NCI-H1694 (cell line): ENCODE measurements at places on chromosomes 6 and 20.
A peak's percentile ranks its signal among the peaks of the same experiment; 100 is the strongest.

- DNase-seq: no peak
These were observed 139.0 kb upstream of the JAG1 start for GRCh38 chr20:10812759-10813327.

DNA sequence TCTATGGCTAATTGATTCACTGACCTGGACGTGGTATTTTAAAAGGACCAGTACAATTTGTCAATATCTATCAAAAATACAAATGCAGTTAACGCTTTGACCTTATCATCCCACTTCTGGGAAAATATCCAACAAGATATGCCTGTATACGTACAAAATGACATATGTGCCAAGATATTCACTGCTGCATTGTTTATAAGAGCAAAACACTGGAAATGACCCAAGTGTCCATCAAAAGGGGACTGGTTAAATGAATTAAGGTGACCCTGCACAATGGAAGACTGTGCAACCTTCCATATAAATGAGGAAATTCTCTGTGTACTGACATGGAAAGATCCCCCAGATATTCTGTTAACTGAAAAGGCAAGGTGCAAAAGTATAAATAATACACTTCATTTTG lies 13.9 kb downstream of the TRAM2 start:
- DNase-seq: no peak

GRCh38 chr6:6918216-6918983 lies 189.4 kb upstream of the RREB1 start:
- peak; percentile 27 for DNase-seq

DNA sequence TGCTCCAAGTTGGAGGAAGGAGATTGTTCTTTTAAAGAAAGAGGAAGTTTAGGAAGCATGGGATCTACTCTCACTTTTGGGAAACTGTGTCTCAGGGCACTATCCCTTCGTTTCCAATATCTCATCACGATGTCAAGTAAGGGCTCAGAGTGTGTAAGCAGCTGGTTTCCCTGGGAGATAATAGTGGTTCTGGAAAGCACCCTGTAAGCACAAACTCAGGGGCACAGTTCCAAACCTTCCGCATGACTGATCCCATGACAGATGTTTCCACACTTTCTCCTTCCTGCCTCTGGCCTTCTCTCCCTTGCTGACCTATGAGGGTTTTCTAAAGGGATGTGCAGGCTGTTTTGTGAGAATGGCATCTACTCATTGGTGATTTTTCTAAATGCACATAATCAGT lies 33.9 kb downstream of the ADTRP start:
- no peak for DNase-seq

DNA sequence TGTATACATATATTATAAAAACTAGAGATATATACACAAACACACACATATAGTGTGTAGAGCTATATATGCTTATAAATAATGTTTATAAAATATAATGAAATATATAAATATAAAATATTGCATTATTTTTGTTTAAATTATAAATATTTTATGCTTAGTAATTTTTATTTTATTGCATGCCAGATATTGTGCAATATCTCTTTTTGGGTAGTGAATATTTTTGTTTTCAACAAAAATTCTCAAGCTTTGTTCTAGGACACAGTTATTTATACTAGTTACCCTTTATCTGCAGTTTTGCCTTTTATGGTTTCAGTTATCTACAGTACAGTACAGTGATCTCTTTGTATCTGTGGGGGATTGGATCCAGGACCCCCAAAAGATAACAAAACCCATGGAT lies 52.2 kb downstream of the PFDN4 start:
- no peak for DNase-seq

DNA sequence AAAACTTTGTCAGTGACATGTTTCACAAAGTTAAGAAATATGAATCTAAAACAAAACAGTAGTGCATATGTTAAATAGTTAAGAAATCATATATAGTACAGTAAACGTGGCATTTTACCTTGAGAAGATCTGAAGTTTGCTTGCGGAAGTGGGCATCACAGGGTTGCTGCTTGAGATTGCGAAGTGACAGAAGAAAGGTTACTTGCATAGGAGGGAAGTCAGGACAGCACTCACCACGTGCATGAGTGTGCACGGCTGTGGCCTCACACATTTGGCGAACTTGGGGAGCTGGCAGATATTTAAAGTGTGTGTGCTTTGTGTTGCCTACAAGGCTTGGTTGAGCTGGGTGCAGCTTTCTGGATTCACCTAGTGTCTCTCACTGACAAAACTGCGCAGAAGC lies 431.5 kb upstream of the ARID1B start:
- DNase-seq: no peak

- no peak for DNase-seq
These were observed 162.2 kb downstream of the NKAIN2 start for GRCh38 chr6:123965894-123966293.

DNA sequence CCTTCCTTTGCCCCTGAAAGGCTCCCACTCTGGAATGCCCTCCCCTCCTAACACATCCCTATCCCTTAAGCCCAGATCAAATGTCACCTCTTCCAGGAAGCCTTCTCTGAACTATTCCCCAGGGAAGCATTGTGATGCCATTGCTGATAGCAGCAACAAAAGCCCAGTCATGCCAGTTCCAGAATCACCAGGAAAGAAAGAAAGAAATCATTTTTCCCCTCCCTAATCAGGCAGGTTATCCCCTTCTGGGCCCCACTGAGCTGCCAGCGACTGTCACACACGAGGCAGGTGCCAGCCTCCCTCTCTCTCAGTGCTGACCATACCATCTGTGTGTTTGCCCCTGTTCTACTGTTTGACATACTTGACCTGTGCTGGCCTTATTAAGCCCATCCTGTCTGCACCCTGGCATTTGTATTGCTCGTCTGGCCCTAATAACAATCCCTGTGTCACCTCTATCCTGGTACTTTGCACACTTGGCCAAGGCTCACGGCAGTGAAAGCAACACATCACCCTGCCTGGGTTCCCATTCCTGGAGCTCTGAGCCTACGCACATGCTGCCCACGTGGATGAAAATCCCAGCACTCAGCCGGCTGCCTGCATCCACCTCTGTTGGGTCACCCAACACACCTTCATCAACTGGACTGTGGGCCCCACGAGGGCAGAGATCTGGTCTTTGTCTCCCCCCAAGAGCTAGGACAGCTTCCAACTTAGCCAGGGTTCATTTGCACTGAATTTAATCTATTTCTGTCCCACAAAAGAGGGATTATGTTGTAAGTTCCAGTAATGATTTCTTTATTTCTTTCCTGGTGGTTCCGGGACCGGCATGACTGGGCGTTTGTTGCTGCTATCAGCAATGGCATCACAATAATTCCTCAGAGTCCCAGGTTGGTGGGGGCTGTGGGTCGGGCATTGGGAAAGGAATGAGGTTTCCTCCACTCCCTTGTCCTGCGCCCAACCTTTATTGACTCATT lies 5.3 kb upstream of the BPIFB1 start:
- no peak for DNase-seq

GRCh38 chr6:2826131-2826530 lies 15.5 kb downstream of the SERPINB1 start:
- no peak for DNase-seq

DNA sequence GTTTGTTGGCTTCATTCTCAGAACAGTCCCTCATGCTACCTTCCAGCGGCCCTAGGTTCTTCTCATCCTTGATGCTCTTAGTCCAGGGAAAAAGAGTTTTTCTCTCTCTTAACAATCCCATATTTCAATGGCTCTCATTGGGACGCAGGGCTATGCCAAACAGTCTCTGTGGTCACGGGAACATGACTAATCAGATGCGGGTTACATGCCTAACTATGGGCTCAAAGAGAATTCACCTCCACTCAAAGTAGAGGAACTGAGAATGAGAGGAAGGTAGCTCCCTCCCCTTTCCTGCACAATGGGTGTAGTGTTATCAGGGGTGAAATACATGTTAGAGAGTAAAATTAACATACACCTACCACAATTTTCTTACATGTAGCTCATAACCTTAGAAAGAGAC lies 18.1 kb upstream of the ATRN start:
- no peak for DNase-seq

- DNase-seq: no peak
These were observed 16.0 kb downstream of the EPHA7 start for GRCh38 chr6:93403390-93403789.

DNA sequence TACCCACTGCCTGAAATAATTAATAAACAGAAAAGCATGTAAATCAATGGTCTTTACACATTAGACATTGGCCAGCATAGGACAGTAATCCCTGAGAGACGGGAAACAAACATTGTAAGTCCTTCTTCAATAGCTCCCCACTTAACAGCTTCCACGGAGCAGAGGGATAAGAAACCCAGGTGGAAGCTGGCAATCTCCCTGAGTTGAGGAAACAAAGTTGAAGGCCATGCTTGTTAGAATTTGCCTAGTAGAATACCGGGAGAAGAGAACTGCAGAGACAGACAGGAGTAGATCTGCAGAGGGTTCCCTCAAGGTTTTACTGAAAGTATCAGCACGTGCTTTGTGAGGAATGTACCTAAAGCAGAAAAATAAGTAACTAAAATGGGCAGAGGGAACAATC lies 33.9 kb downstream of the REV3L start:
- DNase-seq: no peak

DNA sequence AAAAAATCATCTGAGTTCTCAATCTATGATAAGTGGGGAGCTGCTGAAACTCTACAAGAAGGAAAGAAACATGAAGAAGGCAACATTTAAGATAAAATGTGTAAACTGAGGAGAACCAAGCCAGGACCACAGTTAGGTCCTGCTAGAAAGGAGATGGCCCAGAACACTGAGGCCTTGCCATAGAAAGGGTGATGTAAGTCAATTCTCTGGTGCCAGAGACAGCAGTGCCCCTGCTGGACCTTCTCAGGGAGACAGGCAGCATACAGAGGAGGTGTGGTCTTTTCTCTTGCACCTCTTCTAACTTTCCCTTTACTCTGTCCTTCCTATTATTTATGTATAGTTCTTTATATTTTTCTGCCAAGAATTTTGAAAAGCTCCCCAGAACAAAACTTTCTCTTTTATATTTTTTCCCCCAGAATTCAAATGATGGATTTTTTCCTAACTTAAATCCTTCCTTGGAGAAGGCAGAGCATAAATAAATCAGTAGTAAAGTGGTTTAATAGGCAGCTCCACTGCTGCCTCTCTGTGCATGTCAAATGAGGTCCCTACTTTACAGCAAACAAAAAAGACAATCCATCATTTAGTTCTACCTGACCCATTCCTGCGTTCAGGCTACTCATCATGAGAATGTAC lies 9.0 kb downstream of the UQCC2 start:
- DNase-seq: peak; percentile 47

GRCh38 chr6:105790635-105791034 lies 295.5 kb upstream of the PRDM1 start:
- no peak for DNase-seq

DNA sequence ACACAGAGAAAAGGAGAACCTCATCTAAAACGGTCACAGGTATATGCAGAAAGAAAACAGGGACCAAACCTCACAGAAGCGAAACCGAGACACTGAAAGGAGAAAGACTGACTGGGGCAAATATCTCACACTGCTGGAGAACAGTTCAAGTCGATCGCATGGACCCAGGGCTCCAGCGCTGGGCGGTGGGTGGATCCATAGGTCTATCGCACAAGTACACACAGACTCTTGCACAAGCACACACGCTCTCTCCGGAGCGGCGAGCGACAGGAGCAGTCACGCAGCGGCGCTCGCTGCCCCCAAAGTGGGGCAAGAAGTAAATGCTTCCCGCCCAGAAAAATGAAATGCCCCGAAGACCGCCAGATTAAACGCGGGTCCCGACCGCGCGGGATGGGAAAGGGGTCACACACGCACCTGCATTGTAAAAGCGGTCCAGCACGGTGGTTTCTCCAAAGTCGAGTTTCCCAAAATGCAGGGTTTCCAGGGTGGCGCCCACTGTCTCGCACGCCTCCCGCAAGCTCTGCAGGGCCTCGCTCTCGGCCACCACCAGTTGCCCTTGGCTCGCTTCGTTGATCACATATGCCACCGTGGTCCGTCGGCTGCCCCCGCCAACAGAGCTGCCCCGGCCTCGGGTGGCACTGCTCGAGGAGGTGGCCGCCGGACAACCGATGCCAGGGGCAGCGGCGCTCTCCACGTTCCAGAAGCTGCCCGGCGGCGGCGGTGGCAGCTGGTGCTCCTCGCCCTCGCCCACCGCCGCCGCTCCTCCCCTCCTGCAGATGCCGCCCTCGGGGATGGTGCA lies 782 bp downstream of the MAP3K5 start:
- peak; percentile 6 for DNase-seq

- no peak for DNase-seq
These were observed 4.6 kb upstream of the TXNDC5 start for GRCh38 chr6:7914991-7915789.

- DNase-seq: no peak
These were observed 23.5 kb upstream of the SMIM29 start for GRCh38 chr6:34272013-34272926.

DNA sequence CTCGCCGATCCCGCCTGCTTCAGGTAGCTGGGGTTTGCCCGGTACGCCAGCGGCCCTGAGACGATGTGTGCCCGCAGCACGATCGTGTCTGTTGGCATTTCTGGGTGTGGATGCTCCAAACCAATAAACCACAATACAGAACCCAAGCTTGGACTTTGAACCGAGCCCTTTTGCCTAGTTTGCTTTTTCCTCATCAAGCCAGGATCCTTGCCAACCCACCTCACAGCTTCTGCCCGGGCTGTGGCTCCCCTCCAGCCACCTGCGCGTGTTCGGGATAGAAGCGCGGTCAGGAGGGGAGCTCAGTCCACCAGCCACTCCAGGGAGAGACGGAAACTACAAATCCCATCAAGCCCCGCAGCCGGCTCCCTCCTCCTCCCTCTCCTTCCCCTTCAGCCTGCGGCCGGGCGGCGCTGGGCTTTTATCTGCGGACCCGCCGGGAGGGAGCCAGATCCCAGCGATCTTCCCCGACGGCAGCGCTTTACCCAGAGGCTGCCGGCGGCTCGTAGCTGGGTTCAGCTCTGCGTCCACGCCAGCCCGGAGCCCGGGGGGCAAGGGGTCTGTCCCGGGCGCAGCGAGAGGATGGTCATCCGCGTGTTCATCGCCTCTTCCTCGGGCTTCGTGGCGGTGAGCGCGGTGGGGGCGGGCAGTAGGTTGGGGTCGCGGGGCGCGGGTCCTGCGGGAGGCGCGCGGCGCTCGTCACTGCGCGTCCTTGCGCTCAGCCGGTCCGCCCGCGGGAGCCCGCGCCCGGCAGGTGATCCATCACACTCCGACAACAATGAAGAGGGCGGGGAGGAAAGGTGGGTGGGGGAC lies at the start of gene SH3BGRL2:
SH3BGRL2 (plus strand) TSS at position 447 of the 810 bp plus-strand sequence; CDS start at position 580, 133 bp downstream.
- peak; percentile 64 for DNase-seq

DNA sequence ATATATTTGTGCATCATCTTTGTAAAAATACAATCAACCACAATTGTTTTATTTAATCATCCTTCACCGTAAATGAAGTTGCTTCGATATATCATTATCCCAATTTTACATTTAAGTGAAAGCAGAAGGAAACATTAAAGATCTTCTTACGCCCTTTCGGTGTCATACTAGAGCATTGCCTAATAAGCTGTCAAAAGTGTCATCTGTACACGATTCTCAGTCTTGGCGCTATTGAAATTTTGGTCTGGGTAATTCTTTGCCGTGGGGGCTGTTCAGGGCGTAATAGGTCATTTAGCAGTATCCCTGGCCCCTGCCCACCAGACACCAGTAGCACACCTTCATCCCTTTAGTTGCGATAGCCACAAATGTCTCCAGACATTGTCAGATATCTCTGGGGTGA lies 40.4 kb upstream of the TMEM170B start:
- DNase-seq: no peak
